ENCODE measurements at places on chromosomes 2 and 18.

DNA sequence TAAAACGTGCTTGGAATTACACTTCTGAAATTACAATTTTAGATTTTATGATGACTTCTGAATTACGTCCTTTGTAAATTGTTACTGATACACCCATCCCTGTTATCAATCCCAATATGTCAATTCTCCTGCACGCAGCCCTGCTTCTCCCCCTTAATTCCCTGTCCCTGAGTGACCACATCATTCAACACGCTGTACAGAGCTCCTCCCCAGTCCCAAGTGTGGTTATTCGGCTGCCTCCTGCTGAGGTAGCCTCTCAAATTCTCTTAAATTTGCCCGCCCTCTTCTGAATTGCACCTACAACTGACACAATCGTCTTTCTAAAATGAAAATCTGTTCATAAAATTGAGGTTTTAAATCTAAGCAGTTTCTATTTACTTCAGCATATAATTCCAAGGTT, 10.1 kb downstream of the SERPINB8 start:
- no peak for DNase-seq

GRCh38 chr18:36114251-36114650, 14.9 kb downstream of the SLC39A6 start:
- DNase-seq = no peak

GRCh38 chr2:16669388-16669787, 3.8 kb upstream of the CYRIA start:
- no peak for DNase-seq

GRCh38 chr18:4639628-4640310, 184.7 kb upstream of the DLGAP1 start:
- DNase-seq = peak; percentile 34

DNA sequence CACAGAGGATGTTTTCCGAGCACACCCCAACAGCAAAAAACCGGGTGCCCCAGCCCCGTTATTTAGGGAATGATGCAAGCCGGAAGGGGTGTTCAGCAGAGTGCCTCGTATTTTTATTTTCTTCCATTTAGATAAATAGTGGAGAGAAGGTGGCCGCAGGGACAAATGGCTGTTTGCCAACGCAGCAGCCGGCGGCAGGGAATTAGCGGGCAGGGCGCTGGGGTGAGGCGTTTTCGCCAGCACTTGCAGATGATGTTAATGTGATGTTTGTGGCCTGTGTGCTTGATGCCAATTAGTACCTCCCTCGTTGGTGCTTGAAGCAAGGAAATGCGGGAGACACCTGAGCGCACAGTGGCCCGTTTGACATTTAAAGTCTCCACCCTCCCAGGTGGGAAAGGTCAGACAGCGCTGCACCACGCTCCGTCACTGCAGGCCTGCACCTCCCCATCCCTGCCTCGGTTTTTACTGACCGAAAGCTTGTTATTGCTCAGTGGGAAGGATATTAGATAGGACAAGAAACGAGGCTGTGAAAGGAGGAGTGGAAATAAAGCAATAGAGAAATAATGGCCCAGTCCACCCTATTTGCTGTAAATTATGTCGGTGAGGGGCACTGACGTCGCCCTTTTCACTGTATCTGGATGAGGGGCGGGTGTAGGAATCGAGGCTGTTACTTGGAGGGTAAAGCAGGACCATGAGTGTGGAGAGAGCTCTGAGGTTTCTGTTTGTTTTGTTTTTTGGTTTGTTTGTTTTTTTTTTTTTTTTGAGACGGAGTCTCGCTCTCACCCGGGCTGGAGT, 39.1 kb downstream of the NFATC1 start:
- no peak for DNase-seq

DNA sequence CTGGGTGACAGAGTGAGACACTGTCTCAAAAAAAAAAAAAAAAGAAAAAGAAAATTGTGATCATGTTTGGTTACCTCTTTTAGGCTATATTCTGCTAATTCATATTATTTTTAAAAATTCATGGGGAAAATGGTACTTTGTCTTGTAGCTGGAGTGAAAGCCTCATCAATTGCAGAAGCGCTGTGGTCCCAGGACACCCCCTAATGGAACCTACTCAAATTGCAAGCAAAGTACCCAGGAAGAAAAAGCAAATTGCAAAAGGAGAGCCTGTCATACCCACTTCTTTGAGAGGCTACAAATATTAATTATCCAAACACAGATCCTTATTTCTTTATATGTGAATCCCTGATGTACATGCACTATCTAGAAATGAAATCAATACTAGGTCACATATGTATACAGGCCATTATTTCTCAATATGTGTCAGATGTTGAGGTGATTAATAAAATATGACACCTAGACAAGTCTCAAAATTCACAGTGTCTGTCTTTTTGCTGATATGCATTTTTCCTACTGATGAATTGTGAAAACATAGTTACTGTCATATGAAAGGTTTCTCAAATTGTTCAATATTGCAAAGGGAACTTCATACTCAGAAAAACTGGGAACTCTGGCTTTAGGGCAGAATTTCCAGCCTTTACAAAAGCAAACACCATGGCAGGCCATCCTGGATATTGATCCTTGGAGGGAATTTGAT, 12.6 kb downstream of the CRACDL start:
- DNase-seq = no peak

DNA sequence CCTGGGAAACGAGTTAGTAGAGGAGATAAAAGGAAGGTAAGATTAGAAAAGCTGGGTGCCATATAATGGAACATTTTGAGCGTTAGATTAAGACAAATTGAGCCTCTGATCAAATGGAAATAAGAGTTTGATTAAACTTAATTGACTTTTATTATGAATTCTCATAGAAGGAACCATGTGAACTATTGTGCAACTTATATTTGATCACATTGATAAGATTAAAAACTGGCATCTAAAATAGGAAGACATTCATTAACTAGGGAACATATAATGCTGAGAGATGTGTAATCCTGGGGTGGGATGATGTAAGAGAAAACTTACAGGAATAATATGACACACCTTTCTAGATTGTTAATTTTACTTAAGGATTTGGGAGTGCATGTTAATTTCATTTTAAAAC, 22.5 kb downstream of the TBR1 start:
- DNase-seq = no peak

GRCh38 chr2:85731606-85732005, 22.2 kb upstream of the ATOH8 start:
- DNase-seq = no peak

DNA sequence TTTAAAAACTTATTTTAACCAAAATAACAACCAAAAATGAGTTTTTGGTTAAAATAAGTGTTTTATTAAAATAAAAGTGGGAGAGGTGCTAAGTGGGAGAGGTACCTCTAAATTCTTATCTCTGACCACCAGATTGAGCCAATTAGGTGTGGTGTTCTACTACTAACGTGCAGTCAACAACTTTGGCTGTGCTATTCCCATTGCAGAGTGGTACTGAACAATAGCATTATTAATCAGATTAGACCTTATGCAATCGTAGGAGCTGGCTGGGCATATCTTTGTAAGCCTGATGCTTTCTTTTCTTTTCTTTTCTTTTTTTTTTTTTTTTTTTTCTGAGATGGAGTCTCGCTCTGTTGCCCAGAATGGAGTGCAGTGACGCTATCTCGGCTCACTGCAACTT, 38.9 kb downstream of the RAB27B start:
- DNase-seq = no peak

DNA sequence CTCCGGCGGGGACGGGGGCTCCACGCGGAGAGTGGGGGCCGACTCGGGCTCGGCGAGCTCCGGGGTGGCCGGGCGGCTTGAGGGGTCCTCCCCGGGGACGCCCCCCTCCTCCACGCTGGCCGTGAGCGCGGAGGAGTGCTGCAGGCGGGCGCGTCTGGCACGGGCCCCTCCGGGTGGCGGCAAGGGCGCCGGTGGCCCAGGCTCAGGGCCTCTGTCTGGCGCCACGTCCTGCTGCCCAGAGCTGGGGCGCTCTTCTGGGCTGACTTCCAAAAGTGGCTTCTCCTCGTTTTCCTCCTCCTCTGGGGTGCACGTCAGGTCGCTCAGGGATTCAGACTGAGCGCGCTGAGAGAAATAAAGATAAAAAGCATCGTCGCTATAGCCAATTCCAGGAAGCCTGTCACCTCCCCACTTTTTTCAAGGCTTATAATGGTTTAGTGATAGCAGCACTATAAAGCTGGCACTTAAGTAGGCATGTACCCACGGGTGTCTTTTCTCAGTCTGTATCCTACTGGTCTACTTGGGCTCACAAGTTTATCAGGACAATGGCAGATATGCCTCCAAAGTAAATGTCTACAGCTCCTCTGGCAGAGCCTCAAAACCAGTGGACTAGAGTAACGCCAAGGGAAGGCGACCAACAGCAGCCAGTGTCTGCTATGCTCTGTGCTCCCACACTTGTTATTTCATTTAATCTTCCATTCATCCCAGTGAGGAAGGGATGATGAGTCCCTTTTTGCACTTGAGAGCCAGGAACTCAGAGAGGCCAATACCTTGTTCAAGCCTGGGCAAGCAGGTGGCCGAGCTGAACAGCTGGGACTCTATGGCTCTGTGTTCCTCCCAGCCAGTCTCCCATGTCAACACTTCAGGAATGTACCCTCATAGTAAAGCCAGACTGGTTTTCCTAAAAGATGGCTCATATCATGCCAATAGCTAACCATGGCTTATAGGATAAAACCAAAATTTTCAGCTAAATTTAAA, 92.6 kb upstream of the MGAT4A start:
- no peak for DNase-seq

DNA sequence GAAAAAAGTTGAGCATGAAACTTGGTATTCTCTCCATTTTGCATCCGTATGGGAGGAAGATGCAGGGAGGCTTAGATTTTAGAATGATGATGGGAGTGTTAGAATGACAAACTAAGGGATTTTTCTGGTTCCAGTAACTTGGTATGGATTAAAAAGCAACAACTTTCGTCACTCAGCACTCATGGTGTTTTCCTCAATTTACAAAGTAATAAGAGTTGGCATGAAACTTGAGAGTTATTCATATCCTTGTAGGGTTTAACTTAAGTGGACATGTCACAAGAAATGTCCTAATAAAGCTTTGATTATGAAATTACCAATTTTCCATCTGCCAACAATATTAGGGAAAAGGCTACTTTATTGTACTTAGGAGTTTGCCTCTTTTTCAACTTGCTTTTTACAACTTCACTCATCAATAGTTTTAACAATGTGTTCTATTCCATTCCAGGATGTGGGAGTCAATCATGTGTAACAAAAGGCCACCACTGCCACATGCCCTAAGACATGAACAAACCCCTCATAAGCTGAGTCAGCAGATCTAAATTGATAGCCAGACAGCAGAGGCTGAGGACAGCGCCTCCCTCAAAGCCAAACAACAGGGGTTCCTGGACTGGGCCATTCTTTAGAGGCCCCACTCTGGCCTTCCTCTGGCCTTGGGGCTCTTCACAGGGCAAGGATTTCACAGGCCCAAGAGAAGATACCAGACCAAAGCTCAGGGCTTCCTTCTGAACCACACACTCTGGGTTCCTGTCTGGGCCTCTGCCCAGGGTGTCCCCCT, 265.8 kb downstream of the TNS1 start:
- no peak for DNase-seq

DNA sequence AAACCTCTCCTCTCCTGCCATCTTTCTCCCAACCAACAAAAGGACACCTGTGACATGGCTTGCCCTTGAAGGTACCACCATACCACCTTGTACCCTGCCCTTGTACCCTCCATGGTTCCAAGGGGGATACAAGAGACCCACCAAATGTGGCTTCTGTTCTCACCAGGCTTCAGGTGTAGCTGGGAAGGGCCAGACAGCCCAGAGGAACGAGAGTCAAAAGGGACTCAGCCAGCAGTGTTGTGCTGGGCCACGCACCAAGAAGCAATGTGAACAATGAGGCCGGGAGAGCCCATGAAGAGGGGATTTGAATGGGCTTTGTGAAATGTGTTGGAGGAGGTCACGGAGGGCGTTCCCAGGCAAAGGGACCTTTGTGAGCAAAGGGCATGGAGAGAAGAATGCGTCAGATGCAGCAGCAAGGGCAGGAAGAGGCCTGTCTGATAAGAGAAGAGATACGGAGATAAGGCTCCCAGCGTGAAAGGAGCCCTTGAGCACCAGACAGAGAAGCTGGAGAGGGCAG, 48.6 kb downstream of the PLB1 start:
- no peak for DNase-seq

DNA sequence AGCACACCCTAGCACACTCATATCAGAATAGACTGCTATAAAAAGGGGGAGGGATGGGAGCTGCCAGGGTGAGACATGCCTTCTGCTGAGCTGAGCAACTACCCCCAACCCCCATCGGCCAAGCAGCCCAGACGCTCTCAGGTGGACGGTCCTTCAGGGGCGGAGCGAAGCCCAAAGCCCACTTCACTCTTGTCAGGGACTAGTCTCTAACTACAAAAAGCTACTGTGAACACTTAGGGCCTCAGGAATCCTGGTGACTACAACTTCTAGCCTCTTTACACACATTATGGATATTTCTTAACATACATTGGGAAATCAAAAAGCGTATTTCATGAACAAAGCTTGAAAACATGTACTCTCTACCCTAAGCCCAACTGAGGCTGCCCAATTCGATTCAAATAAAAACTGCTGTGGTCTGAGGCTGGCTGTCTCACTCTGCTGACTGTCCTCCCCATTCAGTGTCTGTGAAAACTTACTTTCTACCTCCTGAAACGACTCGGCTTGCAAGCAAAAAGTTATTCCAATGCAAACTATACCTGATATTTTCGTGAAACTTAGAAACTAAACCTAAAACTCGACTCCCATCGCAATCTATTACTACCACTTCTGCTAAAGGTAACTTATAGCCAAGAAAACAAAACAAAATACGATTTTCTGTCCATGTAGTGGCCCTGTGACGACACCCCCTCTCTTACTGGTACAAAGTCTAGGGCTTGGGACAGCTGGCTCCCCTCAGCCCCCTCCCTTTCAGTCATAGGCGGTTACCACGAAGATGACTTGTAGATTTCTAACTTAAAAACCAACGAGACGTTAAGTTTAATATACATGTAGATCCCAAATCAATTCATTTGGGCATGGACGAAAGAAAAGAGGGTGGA, 1.2 kb downstream of the SERTAD2 start:
- DNase-seq = peak; percentile 33

GRCh38 chr18:9951022-9951859, 37.4 kb downstream of the VAPA start:
- DNase-seq = peak; percentile 64

- DNase-seq = no peak
Measured at GRCh38 chr2:67524213-67524612, 127.1 kb downstream of the ETAA1 start.

DNA sequence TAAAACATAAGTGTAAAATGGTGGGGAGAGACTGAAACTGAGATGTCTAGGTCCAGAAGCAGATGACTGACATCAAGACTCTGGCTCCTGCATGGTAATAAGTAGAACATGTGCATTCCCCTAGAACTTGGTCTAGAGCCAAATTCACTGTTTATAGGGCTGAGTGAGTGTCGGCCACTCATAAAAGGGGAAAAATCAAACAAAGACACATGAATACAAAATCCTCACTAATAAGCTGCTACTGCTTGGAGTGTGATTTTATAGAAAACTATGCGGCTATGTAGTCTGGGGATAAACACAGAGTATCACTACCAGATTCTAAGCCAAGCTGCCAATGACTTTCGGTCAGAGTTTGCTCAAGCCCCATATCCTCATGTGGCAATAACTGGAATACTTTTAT, 1080.8 kb upstream of the DDX18 start:
- no peak for DNase-seq

GRCh38 chr18:76913583-76913982, 91.2 kb downstream of the ZNF236 start:
- DNase-seq = no peak

Data from Caki2 (cell line).